ENCODE measurements at places on chromosomes 4 and X.

GRCh38 chr4:177862541-177863176, 420.4 kb upstream of the AGA start:
- no peak for DNase-seq

DNA sequence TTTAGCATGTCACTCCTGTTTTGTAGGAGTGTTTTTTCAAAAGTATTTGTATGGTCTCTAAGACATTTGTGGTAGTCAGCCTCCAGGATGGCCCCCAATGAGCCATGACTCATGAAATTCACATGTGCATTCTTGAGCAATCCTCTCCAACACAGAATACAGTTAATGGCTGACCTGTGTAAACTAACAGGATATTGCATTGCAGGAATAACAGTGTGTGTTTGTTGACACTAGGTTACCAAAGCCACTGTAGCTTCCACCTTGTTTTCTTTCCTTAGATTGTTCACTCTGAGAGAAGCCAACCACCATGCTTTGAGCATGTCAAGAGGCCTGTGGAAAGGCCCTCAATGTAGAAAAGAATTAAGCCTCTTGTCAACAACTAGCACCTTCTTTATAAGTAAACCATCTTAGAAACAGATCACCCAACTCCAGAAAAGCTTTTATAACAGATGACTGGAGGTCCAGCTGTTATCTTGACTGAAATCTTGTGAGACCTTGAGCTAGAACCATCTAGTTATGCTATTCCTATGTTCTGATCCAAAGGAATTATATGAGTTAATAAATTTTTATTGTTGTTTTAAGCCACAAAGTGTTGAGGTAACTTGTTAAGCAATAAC, 28.5 kb downstream of the TBCK start:
- no peak for DNase-seq

DNA sequence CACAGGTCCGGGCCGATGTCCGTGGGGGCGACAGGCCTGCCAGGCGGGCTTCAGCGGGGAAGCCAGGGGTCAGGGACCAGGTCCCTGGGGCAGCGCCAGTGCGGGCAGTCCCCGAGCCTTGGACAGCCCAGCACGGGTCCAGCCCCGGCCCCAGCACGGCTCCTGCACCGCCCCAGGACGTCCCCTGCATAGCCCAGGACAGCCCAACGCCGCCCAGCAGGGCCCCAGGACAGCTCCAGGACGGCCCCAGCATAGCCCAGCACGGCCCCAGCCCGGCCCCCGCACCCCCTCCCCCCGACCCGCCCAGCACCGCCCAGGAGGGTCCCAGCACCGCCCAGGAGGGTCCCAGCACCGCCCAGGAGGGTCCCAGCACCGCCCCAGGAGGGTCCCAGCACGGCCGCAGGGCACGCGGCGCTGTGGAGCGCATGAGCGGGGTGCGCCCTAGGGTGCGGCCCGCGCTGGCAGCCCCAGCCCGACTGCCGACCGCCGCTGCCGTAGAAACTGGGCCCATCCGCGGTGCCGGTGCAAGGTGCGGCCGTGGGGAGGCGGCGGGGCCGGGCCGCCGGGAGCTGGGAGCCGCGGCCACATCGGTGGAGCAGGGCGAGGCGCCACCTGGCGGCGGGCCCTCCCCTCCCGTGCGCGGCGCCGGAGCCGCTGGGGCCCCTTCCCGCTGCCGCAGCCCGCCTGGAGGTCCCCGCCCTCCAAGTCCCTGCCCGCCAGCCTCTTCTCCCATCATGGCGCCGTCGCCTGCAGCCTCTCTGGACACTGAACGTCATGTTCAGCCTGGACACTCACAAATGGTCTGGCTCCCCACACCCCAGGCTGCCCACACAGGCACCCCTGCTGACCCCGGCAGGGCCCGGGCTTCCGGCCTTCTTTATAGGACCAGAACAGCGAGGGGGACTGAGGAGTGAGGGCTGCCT, 106.8 kb upstream of the NKX1-1 start:
- no peak for DNase-seq

- DNase-seq, result no peak
These were observed 28.0 kb downstream of the DMD start for GRCh38 chrX:33183361-33183760.

GRCh38 chr4:8201321-8201781, 2.3 kb downstream of the SH3TC1 start:
- no peak for DNase-seq

DNA sequence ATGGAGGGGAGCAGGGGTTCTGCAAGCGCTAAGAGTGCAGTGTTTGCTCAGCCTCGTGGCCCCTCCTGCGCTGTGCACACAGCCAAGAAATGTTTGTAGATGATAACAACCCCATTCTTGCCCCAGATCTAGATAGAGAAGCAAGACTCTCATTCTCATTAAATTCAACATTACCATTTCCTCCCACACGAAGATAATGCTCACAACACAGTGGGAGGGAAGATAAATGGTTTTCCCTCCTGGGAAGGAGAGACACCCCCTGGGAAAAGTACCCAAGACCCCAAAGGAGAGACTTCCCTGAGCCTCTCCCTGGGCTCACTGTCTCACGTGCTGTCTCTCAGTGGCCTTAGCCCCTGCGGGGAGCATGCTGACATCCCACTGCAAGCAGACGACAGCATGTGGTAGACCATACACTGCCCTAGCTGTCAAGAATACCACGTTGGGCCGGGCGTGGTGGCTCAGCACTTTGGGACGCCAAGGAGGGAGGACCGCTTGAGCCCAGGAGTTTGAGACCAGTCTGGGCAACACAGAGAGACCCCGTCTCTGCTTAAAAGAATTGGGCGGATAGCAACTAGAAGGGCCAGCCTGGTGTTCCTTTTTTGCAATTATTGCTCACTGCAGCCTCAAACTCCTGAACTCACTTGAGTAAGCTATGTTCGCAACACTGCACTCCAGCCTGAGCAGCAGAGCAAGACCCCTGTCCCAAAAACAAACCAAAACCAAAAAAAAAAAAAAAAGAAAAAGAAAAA, 34.9 kb upstream of the IQSEC2 start:
- DNase-seq, result no peak

DNA sequence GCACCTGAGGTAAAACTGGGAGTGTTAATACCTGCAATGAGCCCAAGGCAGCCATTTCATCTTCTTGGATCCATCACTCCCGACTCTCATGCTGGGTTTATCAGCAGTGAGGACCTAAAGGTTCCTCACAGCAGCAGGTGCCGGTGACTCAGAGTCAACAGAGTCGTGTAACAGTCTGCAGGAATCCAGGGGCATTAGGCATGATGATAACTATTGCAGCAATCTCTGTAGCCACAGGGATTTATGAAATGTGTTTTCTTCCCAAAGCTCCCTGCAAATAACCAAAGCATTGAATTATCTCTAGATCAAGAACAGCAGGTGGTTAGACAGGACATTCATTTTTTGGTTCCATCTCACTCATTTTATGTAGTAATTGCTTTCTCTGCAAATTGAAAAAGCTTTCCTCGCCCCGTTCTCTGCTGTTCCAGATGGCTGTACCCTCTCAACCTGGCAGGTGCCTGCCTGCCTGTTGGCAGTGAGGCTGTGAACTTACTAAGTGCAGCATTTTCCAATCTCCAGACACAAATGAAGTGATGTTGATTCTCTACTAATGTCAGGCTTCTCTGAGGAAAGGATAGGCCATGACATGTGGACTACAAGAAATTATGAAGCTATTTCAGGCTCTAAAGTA, 48.1 kb upstream of the TSPAN7 start:
- DNase-seq, result no peak

- DNase-seq, result no peak
These were observed 13.6 kb downstream of the STOX2 start for GRCh38 chr4:183918696-183919095.

DNA sequence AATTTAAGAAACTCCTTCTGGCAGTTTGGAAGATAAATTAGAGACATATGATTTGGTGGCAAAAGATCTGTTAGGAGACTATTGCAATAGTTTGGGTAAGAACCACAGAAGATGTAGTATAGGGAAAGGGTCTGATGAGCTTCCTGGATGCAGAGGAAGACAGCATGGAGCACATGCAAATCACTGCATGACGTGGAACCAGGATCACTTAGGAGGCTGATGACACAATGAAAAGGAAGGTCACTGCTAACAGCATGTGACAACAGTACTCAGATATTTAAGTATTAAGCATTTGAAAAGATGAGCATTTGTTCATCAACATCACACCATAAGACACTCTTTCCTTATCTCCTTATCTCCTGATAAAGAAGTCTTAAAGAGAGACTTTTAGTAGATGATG, 167.8 kb upstream of the LDB2 start:
- DNase-seq, result no peak

GRCh38 chr4:73523126-73523525, 41.6 kb downstream of the AFM start:
- no peak for DNase-seq

DNA sequence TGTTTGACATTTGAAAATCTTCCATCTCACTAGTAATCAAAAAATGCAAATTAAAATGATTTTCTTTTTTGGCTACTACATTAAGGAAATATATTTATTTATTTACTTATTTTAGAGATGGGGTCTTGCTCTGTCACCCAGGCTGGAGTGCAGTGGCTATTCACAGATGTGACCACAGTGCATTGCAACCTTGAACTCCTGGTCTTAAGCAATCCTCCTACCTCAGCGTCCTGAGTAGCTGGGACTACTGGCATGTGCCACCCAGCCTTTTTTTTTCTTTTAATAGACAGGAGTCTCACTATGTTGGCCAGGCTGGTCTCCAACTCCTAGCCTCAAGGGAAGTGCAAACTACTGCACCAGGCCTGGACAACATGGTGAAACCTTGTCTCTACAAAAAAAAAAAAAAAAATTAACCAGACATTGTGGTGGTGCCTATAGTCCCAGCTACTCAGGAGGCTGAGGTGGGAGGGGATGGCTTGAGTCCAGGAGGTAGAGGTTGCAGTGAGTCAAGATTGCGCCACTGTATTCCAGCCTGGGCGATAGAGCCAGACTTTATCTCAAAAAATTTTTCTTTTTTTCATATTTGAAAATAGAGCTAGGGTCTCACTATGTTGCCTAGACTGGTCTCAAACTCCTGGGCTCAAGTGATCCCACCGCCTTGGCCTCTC, 4.4 kb upstream of the SMIM14 start:
- DNase-seq, result no peak

- DNase-seq, result no peak
These were observed 186.4 kb downstream of the BCOR start for GRCh38 chrX:39911278-39911897.

- no peak for DNase-seq
These were observed 156.8 kb upstream of the PSAPL1 start for GRCh38 chr4:7591409-7592053.

- DNase-seq, result no peak
These were observed 114.3 kb upstream of the TEX13C start for GRCh38 chrX:125205133-125205917.

- DNase-seq, result no peak
These were observed 47.1 kb upstream of the TSPAN7 start for GRCh38 chrX:38514016-38514854.

DNA sequence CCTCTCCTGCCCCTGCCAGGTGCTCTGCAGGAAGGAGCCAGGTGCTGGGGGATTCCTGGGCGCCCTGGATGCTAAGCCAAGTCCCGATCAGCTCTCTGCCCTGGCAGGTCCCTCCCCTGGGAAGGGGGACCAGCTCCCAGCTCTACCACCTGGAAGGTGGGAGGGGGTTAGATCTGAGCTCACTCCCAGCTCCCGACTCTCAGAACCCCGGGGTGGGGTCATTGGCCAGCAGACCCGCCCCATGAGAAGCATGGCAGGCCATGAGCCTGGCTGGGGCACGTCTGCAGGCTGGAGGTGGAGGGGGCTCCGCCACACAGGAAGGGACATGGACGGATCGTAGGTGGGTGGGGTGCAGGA, 83.4 kb upstream of the NKX1-1 start:
- no peak for DNase-seq

- no peak for DNase-seq
These were observed 65.6 kb downstream of the ASB9 start for GRCh38 chrX:15204130-15204751.

DNA sequence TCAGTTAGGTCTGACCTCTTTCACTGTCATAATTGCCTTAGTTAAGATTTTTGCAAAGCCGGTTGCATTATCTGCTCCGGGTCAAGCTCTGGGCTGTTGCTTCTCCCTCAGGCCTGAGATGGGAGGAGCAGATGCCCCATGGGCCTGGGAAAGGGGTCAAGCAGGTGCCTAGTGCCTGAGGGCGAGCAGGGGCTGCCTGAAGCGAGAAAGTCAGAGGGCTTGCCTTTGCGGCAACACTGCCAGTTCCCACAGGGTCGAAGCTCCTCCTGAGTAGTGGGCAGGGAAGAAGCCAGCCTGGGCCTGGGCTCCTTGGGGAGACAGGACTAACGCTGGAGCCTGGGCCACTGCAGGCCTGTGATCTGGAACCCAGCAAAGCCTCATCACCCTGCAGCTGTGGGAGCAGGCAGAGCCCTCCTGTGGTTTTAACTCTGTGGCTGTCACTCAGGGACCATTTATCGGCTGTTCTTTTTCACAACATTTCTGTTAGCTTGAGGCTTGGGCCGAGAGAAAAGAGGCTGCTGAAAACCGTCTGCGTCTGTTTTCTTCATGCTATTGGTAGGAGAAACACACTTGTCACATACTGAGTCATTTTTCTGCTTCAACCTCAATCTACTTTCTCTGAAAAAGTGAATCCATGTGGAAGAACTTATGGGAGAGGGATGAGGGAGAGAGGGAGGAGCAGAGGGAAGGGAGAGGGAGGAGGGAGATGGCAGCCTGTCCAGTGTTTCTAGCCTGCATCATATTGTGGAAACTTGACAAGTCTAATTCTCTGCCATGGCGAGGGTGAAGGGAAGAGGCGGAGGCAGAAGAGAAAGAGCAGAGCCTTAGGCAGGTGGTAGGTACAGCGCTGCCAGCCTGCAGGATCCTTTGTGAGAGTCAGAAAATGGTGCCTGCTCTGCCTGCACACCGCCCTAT, 68.4 kb downstream of the RHOH start:
- no peak for DNase-seq

DNA sequence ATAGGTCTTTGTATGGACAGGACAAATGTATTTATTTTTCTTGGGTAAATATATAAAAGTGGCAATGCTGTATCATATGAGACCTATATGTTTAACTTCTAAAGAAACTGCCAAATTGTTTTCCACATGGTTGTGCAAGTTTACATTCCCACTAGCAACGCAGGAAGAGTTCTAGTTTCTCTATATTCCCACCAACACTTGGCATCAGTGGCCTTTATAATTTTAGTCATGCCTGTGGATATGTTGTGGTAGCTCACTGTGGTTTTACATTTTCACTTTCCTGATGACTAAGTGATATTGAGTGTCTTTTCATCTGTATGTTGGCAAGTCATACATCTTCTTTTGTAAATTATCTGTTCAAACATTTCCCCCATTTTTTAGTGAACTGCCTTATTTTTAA, 126.0 kb downstream of the EMCN start:
- DNase-seq, result no peak

DNA sequence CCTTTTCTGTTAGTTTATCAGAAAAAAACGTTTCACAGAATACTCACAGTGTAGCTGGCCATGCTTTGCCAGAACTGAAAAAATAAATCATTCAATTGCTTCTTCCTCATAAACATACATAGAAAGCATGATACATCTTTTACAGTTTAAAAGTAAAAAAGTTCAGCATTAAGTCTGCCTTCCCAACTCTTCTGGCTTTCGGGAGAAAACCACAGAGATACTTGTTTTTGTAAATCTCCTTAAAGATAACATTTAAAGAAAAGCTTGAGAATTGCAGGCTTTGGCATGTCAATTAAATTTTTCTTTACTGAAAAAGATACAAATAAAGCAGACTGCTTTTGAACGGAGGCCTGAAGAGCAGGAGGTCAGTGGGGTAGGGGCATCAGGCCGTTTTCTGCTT, 66.8 kb downstream of the SEC24D start:
- DNase-seq, result no peak

- no peak for DNase-seq
These were observed 114.9 kb downstream of the SPOCK3 start for GRCh38 chr4:167119392-167119791.

GRCh38 chrX:110341189-110342035, 17.2 kb upstream of the RTL9 start:
- DNase-seq, result no peak
